ENCODE measurements at places on chromosomes 16 and 17. TPM values are rescaled to one million over a fixed set of nuclear protein-coding genes. Genes with fewer than 3 reads are reported as not detected.

GRCh38 chr17:27782791-27783206, 17.5 kb downstream of the NOS2 start:
- DNase-seq: no peak

GRCh38 chr17:32495359-32496231, 8.8 kb downstream of the CDK5R1 start:
- peak; percentile 15 for DNase-seq

GRCh38 chr17:44775838-44776621, 17.2 kb downstream of the ADAM11 start:
- no peak for DNase-seq

DNA sequence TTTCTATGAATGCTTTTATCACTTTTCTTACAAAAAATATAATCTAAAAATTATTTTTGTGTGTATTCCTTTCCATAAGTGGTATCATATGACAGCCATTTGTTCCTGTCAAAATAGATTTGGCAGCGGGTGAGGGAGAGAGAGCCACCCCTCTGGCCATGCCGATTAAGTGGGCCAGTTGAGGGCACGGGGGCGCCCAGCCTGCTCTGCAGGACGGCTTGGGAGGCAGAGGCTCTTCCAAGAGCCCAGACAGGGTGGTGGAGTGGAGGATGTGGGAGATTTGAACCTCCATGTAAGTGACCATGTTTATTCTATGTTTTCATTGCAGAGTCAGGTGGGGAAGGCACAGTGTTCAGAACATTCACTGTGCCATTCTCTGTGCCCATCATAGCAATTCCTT, 88.8 kb downstream of the IRX3 start:
- DNase-seq: no peak

DNA sequence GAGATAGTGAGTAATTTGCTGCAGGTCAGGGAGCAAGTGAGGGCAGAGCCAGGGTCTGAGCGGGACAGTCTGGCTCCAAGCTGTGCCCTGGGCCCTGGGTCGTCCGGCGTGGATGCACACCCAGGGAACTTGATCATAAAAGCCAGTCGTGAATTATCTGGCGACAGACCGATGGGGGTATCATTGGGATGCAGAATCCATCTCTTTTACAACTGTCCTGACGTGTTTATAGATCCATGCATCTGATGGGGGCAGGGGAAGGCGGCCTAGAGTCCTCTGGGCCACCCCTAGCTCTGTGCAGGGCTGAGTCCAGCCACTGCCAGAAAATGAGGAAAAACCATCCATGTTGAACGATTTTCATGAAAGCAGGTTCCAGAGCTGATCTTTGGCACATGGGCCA, 332.8 kb downstream of the C16orf95 start:
- no peak for DNase-seq

- no peak for DNase-seq
Measured at GRCh38 chr17:27402943-27403342, 53.3 kb upstream of the KSR1 start.

DNA sequence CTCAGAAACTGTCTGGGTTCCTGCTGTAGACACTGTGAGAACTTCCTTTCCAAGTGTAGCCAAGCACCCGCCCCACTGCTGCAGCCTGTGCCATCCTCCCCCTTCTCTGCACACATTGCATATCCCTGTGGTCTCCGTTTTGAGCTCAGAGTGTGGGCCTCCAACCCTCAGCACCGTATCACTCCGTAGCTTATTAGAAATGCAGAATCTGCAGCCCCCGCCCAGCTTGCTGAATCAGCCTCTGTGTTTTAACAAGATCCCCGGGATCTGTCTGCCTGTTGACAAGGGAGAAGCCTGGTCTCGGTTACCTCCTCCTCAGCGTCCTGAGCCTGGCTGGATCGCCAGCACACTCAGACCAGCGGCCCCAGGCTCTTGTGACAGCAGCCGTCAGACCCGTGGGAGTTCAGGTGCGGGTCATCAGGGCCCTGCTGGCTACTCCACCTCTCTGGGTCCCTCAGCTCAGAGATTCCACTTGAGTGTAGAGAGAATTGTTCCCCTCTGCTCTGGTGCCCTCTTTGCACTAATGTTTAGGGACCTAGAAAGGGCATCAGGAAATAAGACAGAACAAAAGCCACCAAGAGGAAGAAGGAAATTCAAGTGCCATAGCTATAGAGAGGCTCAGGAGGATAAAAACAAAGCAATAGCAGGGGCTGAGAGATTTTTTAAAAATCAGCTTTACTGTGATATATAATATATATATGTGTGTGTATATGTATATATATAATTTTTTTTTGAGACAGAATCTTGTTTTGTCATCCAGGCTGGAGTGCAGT, 92.3 kb downstream of the PITPNC1 start:
- no peak for DNase-seq

Gene MAP2K6
- 57.2 TPM for total RNA-seq

Gene OR4D2
- not detected for total RNA-seq

- DNase-seq: no peak
Measured at GRCh38 chr16:23924128-23924527, 88.3 kb downstream of the PRKCB start.

DNA sequence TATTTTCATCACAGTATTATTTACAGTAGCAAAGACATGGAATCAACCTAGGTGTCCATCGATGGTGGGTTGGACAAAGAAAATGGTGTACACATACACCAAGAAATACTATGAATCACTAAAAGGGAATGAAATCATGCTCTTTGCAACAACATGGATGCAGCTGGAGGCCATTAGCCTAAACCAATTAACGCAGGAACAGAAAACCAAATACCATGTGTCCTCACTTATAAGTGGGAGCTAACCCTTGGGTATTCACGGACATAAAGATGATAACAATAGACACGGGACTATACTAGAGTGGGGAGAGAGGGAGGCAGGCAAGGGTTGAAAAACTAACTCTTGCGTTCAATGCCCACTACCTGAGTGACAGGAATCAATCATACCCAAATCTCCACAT, 41.0 kb downstream of the MRPS23 start:
- no peak for DNase-seq

DNA sequence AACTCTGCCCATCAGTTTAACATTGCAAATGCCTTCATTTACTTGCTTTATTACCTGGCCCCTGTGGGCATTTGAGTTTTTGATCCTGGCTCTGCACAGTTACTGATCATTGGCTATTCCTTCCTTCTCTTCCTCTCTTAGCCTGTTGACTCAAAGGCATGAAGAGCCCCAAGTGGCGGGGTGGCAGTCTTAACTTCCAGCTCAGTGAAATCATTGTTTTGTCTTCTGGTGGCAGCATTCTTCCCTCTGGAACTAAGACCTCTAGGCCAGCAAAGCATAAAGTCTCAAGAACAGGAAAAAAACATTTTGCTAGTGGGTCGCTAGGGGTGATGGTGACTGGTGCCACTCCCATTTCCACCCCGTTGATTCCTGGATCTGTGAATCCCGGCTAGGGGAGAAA, 52.3 kb upstream of the MRTFB start:
- peak; percentile 27 for DNase-seq

- DNase-seq: peak; percentile 60
Measured at GRCh38 chr17:40307001-40307730, 1.8 kb upstream of the RARA start.

DNA sequence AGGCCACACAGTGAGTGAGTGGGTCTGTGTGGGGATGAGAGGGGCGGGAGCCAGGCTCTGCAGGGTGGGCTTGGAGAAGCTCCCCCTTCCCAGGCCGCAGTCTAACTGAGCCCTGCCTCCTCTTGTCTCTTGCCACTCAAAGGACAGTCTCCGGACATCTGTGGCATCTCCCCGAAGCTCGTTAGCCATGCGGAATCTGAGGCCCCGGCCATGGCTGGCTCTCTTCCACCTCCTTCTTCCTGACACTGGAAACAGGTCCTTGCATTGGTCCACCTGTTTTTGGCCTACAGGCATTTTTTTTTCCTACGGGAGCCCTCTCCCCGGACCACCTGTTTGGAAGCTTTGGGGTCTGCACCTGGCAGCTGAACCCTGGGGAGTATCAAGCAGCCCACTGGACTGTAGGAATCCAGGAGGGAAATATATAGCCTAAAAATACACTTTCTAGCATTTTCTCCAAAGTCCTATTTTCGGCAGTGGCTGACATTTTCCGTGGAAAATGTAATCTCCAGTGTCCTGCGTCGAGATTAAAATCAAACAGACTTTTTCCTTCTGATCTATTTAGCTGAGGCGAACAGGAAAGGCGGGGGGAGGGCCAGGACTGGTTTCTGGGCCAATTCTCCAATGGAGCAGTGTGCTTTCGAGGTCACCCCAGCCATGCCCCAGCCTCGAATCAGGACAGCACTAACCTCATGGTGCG, 9.1 kb downstream of the ATP2A3 start:
- DNase-seq: peak; percentile 57

Gene DCTN5
- 40.3 TPM for total RNA-seq

Gene KRTAP9-2
- total RNA-seq: not detected

GRCh38 chr16:85891776-85892166, 7.2 kb upstream of the IRF8 start:
- no peak for DNase-seq

- no peak for DNase-seq
Measured at GRCh38 chr16:25812215-25812614, 120.5 kb downstream of the HS3ST4 start.

DNA sequence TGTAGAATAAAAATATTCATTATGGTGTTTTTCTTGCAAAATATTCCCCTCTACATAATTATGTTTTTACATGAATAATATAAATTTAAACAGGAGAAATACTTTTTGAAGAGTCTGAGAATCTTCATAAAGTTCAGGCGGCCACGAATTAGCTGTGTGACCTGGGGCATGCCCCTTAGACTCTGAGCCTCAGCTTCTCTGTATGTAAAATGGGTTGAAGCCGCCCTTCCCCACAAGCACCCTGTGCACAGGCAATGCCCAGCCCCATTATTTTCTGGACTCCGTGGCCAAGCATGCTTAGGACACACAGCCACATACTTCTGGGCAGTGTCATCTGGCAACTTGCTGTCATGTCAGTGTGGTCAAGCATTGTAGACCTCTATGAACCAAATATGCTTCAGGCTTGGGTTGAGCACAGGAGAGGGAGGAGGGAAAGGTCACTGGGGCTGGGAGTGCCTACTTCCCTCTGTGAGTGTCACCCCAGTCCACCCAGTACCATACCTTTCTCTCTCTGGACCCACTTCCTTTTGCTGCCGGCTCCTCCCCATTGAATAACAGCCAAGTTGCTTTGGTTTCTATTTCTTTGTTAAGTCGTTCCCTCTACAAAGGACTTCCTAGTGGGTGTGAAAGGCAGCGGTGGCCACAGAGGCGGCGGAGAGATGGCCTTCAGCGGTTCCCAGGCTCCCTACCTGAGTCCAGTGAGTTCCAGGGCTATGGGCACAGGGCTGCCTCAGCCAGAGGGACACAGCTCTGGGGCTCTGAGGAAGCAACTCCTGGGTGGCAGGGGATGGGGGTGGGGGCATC, at the start of gene LGALS9:
LGALS9 (plus strand) TSS at position 582 of the 804 bp plus-strand sequence; CDS start at position 660, 78 bp downstream.
- no peak for DNase-seq

DNA sequence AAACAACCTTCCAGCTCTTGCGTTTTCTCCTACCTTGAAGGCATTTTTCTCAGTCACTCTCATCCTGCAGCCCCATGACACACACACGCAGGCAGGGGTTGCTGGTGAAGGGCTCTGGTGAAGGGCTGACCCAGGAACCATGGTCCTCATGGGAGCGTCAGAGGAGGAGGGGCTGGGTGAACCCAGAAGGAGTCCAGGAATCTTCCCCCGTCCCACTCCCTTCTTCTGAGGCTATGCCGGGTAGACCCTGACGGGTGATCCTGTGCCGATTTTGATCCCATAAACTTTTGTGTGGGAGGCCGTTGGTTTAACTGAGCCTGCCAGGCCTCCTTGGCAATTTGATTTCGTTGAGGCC, 278.4 kb upstream of the FOXF1 start:
- no peak for DNase-seq

Gene KRT40
- not detected for total RNA-seq

- DNase-seq: peak; percentile 51
Measured at GRCh38 chr17:74840989-74841666, 18.6 kb downstream of the GRIN2C start.

DNA sequence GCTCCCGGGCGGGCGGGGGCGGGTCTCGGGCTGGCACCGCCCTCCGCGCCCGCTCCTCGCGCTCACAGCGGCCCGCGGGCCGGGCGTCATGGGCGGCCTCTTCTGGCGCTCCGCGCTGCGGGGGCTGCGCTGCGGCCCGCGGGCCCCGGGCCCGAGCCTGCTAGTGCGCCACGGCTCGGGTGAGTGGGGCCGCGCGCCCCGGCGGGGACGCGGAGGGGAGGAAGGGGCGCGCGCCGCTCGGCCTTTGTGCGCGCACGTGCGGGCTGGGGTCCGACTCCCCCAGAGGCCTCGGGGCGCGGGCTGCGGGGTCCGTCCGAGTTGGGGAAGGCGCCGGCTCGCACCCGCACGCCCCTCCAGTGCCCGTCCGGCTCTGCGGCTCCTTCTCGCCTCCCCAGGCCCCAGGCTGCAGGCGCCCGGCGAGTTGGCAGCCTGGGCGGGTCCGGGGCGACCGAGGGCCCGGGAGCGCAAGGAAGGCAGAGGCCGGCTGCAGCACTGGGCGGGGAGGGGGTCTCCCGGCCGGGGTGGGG, at the start of gene NME4:
NME4 (plus strand) TSS at position 65 of the 527 bp plus-strand sequence; CDS start at position 89, 24 bp downstream.
- DNase-seq: peak; percentile 77

Gene CMTM2
- total RNA-seq: not detected

Gene NLRC3
- total RNA-seq: not detected

- DNase-seq: peak; percentile 72
Measured at GRCh38 chr16:50407351-50407750, 38.6 kb upstream of the BRD7 start.

DNA sequence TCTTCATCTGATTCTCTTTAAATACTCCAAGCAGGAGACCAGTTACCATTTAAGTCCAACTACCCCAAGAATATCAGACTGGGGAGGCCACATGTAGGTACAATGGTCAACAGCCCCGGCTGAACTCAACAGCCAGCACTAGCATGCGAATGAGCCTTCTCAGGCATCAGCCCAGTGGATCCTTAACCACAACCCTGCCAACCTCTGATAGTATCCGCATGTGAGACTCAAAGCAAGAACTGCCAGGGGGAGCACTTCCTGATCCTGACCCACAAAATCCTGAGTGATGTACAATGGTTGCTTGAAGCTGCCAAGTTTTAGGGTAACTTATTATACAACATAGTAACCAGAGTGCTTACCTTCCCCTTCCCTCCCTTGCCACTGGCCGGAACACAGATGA, 4.0 kb downstream of the PYY start:
- no peak for DNase-seq

GRCh38 chr17:48113201-48113676, 5.7 kb downstream of the SNX11 start:
- DNase-seq: no peak

DNA sequence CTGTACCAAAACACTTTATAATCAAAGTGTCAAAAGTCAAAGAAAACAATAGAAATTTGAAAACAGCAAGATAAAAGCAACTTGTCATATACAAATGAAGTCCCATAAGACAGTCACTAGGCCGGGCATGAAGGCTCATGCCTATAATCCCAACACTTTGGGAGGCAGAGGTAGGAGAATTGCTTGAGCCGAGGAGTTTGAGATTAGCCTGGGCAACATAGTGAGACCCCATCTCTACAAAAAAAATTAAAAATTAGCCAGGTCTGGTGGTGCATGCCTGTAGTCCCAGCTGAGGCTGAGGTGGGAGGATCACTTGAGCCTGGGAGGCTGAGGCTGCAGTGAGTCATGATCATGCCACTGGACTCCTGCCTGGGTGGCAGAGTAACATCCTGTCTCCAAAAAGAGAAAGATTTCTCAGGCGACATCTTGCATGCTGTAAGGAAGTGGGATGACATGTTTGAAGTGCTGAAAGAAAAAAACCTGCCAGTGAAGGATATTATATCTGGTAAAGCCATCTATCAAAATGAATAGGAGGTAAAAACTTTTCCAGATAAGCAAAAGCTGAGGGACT, 98.7 kb upstream of the NACA2 start:
- no peak for DNase-seq

Gene PLD6
- 0.22 TPM for total RNA-seq
